ENCODE measurements at places on chromosomes 1 and 21.

DNA sequence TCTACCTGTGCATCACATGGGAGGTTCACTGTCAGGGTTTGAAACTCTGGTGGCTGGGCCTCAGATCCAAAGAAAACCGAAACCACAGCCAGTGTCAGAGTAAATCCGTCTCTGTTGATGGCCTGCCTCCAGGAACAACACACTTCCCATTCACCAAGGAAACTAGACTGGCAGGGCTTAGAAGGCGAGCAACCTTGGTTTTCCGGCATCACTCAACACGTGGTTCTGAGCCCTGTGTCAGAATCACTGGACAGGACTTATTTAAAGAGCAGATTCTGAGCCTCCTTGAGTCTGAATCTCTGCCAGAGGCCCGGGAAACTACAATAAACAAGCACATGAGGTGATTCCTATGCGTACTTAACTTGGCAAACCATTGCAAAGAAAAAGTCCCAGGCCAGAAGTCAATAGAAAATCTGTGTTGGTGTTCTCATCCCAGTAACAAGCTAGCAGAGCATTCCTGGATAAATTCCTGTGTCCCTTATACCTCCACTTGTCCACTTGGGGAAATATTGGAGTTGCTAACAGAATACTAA is 70.0 kb downstream of the KCTD3 start:
- no peak for DNase-seq

GRCh38 chr21:32813265-32813903 is 41.8 kb upstream of the PAXBP1 start:
- no peak for DNase-seq

- DNase-seq, result no peak
These were observed 786.6 kb upstream of the RGS18 start for GRCh38 chr1:191371626-191372025.

DNA sequence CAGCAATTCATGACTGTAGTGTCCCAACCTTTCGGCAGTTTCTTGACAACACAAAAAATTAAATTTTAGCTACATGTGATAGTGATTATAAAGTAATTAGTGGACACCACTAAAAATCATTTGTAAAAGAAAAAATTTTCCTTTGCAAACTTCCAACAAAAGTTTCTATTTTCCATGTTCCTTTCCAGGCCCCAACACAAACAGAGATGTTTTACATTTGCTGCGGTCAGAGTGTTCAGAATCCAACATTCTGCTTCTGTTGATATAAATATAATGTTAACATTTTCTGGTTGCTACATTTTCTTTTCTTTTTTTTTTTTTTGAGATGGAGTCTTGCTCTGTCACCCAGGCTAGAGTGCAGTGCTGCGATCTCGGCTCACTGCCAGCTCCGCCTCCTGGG is 54.9 kb upstream of the WLS start:
- DNase-seq, result no peak

- DNase-seq, result no peak
These were observed 63.7 kb downstream of the SLC45A1 start for GRCh38 chr1:8381618-8382017.

DNA sequence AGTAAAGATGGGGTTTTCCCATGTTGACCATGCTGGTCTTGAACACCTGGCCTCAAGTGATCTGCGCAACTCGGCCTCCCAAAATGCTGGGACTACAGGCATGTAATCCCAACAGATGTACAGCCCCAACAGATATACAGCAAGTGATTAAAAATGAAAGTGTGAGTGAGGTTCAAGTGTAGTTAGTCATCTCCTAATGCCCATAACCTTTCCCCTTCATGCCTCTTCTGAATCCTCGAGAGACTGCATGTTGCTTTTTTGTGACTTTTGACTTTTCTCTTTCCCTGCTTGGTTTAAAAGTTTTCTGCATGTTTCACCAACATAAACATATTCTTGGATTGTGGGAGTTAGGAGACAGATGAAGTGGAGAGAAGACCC is 31.2 kb downstream of the KCNK2 start:
- no peak for DNase-seq

GRCh38 chr1:33143698-33144097 is 38.1 kb downstream of the TRIM62 start:
- DNase-seq, result no peak

DNA sequence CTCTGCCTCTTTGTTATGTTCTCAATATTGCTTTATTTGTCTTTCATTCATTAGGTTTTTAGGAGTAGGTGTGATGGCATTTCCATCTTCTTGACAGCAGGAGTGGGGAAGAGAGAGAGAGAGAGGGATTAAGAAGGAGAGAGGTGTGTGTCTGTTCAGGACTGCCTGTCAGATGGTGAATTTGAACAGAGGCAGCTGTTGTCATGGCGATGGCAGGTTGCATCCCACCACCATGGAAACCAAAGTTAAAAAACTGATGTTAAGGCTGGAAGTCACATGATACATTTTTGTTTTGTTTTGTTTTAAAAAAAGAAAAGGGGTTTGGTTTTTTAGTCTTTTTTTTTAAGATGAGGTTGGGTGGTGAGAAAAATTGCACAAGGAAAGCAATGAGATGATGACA is 18.3 kb downstream of the CACNA1E start:
- no peak for DNase-seq

DNA sequence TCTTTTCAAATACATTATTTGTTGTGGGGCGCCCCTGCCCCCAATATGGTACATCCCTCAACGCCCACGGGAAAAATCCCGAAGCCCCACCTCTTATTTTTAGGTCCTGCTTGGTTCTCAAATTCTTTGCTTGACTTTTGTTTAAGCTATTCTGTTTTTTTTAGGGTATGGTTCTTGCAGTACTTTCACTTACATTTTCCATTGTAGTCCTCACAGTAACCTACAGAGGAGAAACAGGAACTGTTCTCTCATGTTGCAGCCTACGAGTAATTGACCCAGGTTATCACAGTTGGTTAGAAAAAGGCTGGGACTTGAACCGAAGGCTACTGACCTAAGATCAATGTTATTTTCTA is 697 bp upstream of the C21orf91 start:
- no peak for DNase-seq

All from stimulated activated CD4-positive, alpha-beta T cell treated with anti-CD3 and anti-CD28 coated beads, TNF-alpha, amount 100 ng/mL, for 48 hours (primary cell).